Upper lobe of left lung (tissue), 6 donors: ENCODE measurements at places on chromosomes 3 and 15. TPM values are rescaled to one million over a fixed set of nuclear protein-coding genes. Genes with fewer than 3 reads are reported as not detected.

- no peak overlapping the region for H3K4me3 ChIP-seq
- no peaks in the 10 kb centered on the region for H3K27me3 ChIP-seq
- no peaks in the 10 kb centered on the region for H3K4me1 ChIP-seq
- H3K27ac ChIP-seq = no peak overlapping the region
Measured at GRCh38 chr3:72614394-72615074, 233.7 kb downstream of the SHQ1 start.

- H3K27ac ChIP-seq = no peak overlapping the region
- no peaks in the 10 kb centered on the region for H3K4me1 ChIP-seq
- DNase-seq = no peak
- H3K4me3 ChIP-seq = no peak overlapping the region
Measured at GRCh38 chr3:179266701-179267211, 15.8 kb upstream of the KCNMB3 start.

GRCh38 chr15:79966634-79967297 is 4.2 kb downstream of the BCL2A1 start:
- H3K27ac ChIP-seq = peak overlapping the region; percentile 67
- H3K4me3 ChIP-seq = peak overlapping the region; percentile 45
- no peaks in the 10 kb centered on the region for H3K27me3 ChIP-seq
- no peaks in the 10 kb centered on the region for H3K36me3 ChIP-seq
- DNase-seq = no peak

DNA sequence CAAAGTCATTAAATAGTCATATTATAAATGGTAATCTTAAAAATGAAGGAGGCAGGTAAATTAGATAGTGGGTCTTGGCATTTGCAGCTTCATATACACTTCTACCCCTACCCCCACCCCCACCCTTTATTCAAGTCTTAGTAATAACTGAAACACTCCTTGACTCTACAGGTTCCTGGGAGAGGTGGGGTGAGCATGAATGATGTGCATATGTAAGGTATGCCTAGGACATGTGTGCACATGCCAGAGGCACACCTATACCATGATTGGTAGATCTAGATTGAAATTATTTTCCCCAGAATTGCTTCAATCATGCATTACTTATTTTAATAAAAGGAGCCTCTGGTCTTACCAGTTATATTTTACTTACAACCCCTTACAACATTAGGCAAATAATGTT is 40.1 kb upstream of the PDCD6IP start:
- no peaks in the 10 kb centered on the region for H3K36me3 ChIP-seq
- DNase-seq = no peak
- no peaks in the 10 kb centered on the region for H3K27me3 ChIP-seq
- no peaks in the 10 kb centered on the region for H3K4me1 ChIP-seq
- no peak overlapping the region for H3K27ac ChIP-seq
- no peak overlapping the region for H3K4me3 ChIP-seq

- H3K36me3 ChIP-seq = no peaks in the 10 kb centered on the region
- H3K27me3 ChIP-seq = no peaks in the 10 kb centered on the region
- H3K4me3 ChIP-seq = no peak overlapping the region
- DNase-seq = peak; percentile 85
Measured at GRCh38 chr3:141237701-141238521, 6.3 kb downstream of the PXYLP1 start.

- no peak overlapping the region for H3K4me3 ChIP-seq
- DNase-seq = peak; percentile 33
- no peaks in the 10 kb centered on the region for H3K36me3 ChIP-seq
- peaks cover 11% of the 10 kb centered on the region for H3K4me1 ChIP-seq
- no peak overlapping the region for H3K27ac ChIP-seq
Measured at GRCh38 chr3:13657660-13658435, 108.9 kb downstream of the FBLN2 start.

DNA sequence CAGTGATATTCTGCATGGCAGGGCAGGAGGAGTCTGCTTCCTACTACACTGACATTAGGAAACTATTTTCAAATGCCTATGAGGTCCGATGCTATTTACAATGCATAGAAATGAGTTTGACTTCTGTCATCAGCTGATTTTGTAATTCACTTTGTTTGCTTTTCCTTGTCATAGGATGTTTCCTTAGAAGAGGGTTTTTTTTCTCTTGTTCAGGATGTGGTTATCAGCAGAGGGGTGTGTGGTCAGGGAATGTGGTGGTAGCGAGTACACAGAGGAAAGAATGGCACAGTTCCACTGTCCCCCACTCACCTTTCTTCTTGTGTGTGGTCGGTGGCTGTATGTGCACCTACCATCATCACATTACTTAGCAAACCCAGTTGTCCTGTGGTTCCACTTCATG is 231.5 kb downstream of the LRTM1 start:
- H3K4me1 ChIP-seq = no peaks in the 10 kb centered on the region
- DNase-seq = no peak
- H3K36me3 ChIP-seq = no peaks in the 10 kb centered on the region
- no peaks in the 10 kb centered on the region for H3K27me3 ChIP-seq
- no peak overlapping the region for H3K4me3 ChIP-seq

DNA sequence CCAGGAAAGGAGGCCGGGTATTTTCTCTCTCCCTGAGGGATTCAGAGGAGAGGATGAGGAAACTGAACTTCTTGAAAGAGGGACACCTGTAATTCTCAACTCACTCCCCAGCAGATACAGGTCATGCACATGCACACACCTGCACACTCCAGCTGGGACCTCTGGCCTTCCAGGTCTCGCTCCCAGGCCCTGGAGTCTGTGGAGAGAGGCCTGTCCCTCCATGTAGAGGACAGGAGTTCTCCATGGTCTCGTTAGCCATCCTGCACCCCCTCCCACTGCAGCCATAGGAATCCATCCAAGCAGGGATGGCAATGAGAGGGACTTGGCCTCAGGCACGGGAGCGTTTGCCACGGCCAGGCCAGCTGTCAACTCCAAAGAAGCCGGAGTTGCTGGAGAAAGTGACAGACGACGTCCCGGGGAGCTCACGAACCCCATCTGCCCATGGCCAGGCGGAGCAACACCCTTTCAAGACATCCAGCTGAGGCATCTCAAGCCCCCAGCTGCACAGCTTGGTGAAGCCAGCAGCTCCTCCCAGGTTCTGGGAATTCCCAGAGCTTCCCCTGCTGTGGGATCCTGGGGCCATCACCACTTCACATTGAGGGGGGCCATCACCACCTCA is 223.3 kb downstream of the UACA start:
- no peaks in the 10 kb centered on the region for H3K27me3 ChIP-seq
- DNase-seq = no peak
- no peak overlapping the region for H3K27ac ChIP-seq
- no peak overlapping the region for H3K4me3 ChIP-seq
- peaks cover 6% of the 10 kb centered on the region for H3K4me1 ChIP-seq

DNA sequence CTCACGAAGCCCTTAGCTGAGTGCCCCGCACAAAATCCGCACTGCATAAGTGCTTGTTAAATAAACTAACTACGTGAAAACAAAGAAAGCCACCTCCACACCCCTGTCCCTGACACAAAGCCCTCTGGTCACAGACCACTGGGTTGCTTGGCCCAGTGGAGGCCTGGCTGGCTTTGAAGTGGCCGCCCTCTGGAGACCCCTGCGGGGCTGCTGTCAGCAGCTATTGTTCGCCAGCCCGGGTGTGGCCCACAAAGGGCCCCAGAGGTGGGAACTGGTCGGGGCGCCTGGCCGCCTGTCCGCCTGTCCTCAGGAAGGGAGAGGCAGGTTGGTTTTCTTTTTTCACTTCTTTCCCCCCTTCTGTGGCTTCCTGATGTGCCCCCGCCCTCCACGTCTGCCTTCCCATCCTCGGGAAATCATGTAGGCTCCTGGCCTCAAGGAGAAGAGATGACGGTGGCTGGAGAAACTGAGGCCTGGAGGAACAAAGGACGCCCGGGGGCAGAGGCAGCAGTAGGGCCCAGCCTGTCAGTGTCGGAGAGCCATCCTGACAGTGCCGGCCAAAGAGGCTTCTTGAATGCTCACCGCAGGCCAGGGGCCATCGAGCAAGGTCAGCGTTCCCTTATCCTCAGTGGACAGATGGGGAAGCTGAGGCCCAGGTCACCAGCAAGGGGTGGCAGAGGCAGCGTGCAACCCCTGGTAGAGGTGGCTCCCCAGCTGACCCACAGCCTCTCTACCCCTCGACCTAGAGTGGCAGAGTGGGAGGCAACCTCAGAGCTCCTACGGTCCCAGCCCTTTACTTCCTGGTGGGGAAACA is 61.1 kb downstream of the SLC6A6 start:
- H3K36me3 ChIP-seq = peaks cover 44% of the 10 kb centered on the region
- H3K4me1 ChIP-seq = peaks cover 21% of the 10 kb centered on the region
- no peaks in the 10 kb centered on the region for H3K27me3 ChIP-seq
- DNase-seq = no peak
- no peak overlapping the region for H3K27ac ChIP-seq
- H3K4me3 ChIP-seq = no peak overlapping the region

GRCh38 chr3:49610666-49611280 is 56.5 kb downstream of the BSN start:
- no peak for DNase-seq
- H3K27ac ChIP-seq = no peak overlapping the region
- no peaks in the 10 kb centered on the region for H3K27me3 ChIP-seq
- no peaks in the 10 kb centered on the region for H3K36me3 ChIP-seq
- no peak overlapping the region for H3K4me3 ChIP-seq
- H3K4me1 ChIP-seq = no peaks in the 10 kb centered on the region

DNA sequence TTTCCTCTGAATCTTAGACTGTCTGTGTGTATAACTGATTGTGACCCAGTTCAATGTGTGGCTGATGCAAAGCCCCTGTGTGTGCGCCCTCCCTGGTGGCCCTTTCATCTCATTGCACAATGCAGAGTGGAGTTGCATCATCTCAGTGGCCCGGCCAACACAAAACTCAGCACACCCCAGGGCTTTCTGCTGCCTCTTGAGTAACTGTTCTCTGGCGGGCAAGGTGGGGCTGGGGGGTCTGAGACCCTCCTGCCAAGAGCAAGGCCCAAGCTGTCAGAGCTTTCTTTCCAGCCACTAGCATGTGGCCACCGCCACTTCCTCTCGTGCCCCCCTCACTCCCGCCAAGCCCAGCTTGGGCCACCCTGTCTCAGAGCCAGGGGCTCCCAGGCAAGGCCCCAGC is 80.7 kb upstream of the ALDH1L1 start:
- peaks cover 9% of the 10 kb centered on the region for H3K4me1 ChIP-seq
- H3K4me3 ChIP-seq = no peak overlapping the region

- H3K36me3 ChIP-seq = no peaks in the 10 kb centered on the region
- H3K27me3 ChIP-seq = no peaks in the 10 kb centered on the region
- no peak overlapping the region for H3K4me3 ChIP-seq
- H3K4me1 ChIP-seq = peaks cover 2% of the 10 kb centered on the region
- no peak for DNase-seq
Measured at GRCh38 chr3:112604536-112604935, 36.4 kb downstream of the CCDC80 start.

GRCh38 chr3:71392251-71392650 is 191.3 kb downstream of the FOXP1 start:
- no peak overlapping the region for H3K4me3 ChIP-seq
- no peaks in the 10 kb centered on the region for H3K27me3 ChIP-seq
- H3K4me1 ChIP-seq = peaks cover 51% of the 10 kb centered on the region
- DNase-seq = no peak
- no peaks in the 10 kb centered on the region for H3K36me3 ChIP-seq
- H3K27ac ChIP-seq = no peak overlapping the region

DNA sequence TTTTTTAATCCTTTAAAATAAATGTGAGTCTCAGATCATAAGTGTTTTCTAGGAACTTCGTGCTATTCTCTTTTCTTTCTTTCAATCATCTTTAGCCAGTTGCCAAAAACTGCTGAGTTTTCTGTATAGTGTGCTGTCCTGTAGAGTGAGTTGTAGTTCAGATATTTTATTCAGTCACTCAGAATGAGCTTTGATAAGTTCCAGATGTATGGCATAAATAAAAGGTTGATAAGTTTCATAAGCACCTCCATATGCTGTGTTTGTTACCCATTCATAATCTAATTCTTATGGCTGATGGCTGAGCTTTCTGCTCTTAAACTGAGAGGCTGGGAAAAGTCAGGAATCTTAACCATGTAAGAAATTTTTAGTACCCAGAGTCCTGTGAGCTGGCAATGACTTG is 59.3 kb upstream of the COL6A6 start:
- no peak overlapping the region for H3K27ac ChIP-seq
- DNase-seq = no peak
- no peaks in the 10 kb centered on the region for H3K36me3 ChIP-seq
- no peaks in the 10 kb centered on the region for H3K27me3 ChIP-seq

GRCh38 chr15:82709081-82709420 is 624 bp downstream of the AP3B2 start:
- peak overlapping the region; percentile 57 for H3K4me3 ChIP-seq
- H3K27me3 ChIP-seq = no peaks in the 10 kb centered on the region
- H3K36me3 ChIP-seq = no peaks in the 10 kb centered on the region
- no peak overlapping the region for H3K27ac ChIP-seq
- DNase-seq = no peak
- H3K4me1 ChIP-seq = peaks cover 9% of the 10 kb centered on the region

The COL6A6 gene
- total RNA-seq = 12.1 TPM

The BNC1 gene
- total RNA-seq = not detected

The OSBPL10 gene
- total RNA-seq = 23.8 TPM

The EFCC1 gene
- total RNA-seq = 7.3 TPM

The HYKK gene
- 5.2 TPM for total RNA-seq

The ZDHHC23 gene
- total RNA-seq = 10.3 TPM
